ENCODE measurements at places on chromosomes 2 and 18.

GRCh38 chr2:164755952-164756351, 85.7 kb downstream of the COBLL1 start:
- no peak for DNase-seq

- DNase-seq, result no peak
Observed at GRCh38 chr18:8978394-8978793, 124.1 kb upstream of the NDUFV2 start.

- no peak for DNase-seq
Observed at GRCh38 chr2:167237478-167237877, 349.2 kb downstream of the XIRP2 start.

GRCh38 chr2:227515742-227516141, 43.8 kb downstream of the AGFG1 start:
- DNase-seq, result no peak

DNA sequence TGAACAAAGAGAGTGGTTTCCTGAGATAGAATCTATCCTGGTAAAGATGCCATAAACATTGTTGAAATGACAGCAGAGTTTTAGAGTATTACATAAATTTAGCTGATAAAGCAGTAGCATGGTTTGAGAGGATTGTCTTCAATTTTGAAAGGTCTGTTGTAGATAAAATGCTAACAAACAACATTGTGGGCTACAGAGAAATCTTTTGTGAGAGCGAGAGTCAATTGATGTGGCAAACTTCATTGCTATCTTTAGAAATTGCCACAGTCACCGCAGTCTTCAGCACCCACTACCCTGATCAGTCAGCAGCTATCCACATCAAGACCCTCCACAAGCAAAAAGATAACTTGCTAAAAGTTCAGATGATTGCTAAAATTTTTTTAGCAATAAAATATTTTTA, 17.5 kb downstream of the VRK2 start:
- DNase-seq, result no peak

DNA sequence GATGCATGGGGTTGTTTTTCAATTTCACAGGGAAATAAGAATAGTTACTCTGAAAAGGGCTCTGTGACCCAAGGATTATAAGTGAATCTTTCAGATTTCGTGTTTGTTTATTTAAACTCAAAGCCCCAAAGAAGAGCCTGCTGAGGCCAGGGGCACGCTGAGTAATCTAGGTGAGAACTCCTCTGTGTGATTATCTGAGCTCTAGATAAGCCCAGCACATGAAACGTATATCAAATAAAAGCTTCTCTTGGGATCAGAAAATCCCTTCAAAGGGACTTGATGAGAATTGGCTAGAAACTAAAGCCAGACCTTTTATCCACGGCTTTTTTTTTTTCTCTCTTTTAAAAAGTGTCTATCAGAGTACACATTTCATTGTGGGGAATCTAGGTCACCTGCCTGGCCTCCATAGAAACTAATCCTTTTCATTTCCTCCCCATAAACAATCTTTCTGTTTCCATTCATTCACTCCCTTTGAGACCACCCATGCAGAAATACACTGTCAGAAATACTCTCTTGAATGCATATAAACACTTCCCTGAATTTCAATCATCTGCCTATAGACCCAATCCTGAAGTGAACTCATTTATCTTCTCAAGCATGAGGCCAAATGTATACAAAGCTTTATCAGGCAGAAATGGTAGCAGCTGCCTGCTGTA, 137.4 kb downstream of the RIT2 start:
- DNase-seq, result no peak

DNA sequence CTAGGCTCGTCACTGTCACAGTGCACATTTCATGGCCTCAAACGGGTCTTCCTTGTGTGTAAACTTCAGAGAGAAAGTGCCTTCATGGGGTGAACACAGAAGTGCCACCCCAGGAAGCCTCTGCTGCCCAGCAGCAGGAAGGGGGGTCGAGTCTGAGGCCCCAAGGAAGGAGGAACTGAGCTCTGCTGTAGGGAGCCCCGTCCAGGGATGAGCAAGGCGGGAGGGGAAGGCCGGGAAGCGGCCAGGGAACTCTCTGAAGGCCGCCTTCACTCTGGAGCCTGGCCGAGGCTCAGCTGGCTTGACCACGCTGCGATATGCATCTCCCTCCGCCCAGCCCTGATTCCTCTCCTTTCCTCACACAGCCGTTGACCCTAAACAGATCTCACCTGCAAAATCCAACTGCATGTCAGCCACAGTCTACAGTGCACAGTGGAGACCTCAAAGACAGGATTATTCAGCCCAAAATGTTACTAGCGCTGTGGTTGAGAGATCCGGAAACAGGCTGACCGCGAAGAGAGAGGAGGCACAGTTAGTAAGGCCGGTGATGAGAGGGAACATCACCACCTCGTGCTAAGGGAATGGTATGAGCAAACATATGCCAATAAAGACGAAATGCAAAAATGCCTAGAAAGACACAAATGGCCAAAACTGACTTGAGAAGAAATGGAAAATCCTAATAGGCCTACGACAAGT, 34.2 kb upstream of the CTDP1 start:
- no peak for DNase-seq

GRCh38 chr2:25078170-25079049, 36.5 kb downstream of the EFR3B start:
- DNase-seq, result no peak

DNA sequence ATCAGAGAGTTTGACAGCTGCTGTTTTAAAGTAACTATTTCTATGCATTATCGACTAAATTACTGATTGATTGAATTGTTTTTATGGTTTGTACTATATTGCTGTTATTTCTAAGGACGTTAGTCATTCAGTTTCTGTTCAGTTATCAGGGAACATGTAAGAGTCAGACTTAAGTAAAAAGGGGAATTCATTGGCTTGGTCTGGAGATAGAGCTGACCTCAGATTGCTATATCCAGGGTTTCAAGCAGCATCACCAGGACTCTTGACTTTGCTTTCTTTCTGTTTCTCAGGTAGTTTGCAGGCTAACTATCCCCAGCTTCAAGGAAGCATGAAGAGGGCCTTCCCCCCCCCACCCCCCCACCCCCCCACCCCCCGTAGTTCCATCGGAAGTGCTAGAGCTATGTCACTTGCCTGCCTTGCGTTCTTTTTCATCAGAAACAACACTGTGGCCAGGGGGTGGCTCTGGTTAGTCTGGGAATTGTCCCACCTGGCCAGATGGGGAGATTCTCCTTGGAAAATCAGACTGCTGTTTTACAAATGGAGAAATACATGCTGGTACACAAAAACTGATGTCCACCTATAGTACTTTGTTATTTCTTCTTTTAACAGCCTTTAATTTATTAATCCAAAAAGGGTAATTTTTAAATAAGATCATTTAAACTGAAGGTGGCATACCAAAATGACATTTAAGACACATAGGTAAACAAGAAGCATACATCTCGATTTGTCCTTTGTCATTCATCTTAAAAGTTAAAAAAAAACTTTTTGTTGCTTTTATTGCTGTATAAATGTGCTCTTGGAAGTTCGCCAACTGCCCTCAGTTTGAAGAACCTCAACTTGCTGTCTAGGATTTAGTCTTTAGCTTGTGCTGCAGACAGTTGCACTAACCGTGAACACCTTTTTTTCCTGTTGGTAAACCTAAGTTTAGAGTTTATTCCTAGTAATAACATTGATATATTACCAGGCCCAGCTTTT, 9.4 kb downstream of the SMAD4 start:
- DNase-seq, result no peak

DNA sequence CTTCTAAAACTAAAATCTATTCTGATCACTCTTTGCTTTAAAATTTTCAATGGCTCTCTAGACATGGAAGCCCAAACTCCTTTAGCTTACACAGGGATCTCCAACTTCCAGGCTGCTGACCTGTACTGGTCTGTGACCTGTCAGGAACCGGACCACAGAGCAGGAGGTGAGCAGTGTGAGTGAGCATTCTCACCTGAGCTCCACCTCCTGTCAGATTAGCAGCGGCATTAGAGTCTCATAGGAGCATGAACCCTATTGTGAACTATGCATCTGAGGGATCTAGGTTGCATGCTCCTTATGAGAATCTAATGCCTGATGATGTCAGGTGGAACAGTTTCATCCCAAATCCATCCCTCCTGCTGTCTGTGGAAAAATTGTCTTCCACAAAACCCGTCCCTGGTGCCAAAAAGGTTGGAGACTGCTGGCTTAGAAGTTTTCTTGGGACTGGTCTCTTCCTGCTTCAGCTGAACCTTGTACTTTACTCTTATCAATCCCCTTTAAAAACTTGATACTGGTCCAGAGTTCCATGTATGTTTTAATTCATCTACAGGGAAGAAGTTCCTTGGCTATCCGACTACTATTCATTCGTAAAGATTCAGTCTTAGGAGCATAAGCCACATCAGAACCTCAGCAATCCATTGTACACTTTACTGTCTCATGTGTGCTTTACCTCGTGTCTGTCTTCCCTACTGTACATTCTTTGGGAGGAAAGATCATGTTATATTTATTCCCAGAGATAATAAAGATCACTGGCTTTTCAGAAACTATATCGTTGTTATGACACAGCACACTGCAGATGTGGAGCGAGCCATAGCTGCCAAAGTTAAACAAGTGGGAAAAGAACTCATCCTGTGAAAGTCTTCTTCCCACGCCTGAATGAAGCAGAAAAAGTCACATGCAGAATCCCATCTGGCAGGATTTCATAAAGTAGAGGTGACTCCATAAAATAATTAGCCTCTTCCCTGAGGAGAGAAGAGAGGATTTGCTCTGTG, 183.8 kb downstream of the LRATD1 start:
- no peak for DNase-seq

- no peak for DNase-seq
Observed at GRCh38 chr2:26438526-26438925, 36.8 kb downstream of the DRC1 start.

DNA sequence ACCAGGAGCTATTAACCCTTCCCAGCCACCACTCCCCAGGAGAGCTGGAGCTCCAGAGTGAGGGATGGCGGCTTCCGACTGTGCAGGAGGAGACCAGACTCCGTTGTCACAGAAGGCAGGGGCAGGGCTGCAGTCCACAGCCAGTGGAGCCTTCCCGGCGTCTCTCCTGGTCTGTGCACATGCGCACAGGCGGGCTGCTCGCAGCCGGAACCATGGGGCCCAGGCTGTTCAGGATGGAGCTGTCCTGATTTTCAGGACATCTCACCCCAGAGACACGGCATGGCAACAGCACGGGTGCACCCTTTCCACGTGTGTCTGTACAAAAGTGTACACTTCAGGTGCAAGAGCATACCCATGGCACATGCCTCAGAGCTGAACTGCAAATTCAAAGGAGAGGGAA, 28.9 kb downstream of the EIPR1 start:
- no peak for DNase-seq

DNA sequence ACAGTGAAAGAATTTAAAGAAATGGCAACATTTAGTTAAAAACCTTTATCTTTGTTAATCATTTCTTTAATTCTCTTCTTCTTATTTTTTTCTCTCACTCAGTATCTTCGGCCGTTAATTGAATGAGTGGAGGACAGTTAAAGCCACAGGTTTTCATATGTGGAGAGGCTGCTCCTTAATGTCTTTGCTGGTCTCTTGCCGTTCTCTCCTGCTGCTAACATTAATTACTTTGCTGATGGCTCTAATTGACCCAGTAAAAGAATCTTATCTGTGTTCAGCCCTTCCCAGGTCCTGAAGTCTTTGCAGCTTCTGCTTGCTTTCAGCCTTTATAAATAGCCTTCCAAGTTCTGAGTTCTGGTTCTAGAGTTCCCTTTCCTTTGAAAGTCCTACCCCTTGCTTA, 77.1 kb downstream of the ADAM23 start:
- DNase-seq, result no peak

DNA sequence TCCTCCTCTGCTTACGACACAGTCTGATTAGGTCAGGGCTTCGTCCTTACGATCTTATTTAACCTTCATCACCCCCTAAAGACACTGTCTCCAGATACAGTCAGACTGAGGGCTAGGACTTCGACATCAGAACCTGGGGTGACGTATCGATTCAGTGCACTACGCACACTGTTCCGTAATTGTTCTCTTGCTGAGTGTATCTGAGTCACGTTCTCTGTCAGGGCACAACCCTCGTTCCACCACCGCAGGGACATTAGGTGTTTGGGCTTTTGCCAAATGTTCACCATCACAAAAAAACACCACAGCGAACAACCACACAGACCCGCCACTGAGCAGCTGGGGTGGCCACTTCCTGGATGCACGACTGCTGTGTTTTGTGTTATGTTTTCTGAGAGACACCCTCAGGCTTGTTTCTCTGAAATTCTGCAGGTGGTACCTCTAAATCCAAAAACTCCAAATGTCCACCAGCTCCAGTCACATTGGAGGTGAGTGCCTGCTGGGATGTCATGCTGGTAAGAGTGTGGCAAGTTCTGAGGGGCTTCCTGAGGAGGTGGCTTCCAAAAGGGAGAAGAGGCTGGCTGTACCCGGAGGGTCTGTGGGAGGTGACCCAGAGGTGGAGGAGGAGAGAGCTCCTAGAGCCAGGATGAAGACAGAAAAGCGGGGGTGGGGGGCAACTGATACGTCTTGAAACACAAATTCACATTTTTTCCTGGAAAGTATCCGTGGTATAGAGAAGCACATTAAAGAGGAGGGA, 66.6 kb downstream of the ADNP2 start:
- no peak for DNase-seq

- no peak for DNase-seq
Observed at GRCh38 chr2:3320910-3321605, 56.6 kb downstream of the EIPR1 start.

GRCh38 chr2:241009191-241009590, 10.8 kb downstream of the SNED1 start:
- DNase-seq, result no peak

DNA sequence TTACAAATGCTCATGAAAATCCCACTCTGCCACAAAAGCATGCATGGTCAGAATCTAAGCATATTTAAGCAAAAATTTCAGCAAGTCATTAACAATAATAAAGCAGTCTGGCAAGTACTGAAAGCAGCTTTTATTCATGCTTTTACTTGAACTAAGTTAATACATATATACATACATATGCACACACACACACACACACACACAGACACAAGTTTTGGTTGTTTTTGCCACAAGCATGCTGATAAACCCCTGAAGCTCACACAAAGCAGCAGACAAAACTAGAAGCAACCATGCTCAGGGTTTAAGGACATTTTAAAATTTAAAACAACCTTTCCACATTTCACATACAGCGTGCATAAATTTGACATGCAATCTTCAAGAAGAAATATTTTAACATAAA, 819.1 kb upstream of the FSHR start:
- DNase-seq, result no peak

DNA sequence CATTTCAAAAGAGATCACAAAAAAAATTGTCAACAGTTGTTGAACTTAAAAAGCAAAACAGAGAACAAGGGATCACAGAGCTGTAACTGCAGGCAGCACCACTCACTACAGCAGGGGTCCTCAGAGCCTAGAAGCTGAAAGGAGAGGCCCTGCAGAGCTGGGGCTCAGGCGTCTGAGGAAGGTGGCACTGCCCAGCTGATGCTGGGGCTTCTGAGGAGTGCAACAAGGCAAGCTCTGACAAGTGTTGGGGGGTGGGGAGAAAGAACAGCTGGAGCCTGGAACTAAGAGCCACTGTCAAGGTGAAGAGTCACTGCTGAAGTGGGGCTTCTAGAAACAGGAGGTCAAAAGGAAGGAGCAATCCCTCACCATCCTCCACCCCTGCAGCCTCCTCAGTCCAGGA, 46.2 kb downstream of the FTCDNL1 start:
- DNase-seq, result no peak
